ENCODE measurements at places on chromosomes 7 and 10.

DNA sequence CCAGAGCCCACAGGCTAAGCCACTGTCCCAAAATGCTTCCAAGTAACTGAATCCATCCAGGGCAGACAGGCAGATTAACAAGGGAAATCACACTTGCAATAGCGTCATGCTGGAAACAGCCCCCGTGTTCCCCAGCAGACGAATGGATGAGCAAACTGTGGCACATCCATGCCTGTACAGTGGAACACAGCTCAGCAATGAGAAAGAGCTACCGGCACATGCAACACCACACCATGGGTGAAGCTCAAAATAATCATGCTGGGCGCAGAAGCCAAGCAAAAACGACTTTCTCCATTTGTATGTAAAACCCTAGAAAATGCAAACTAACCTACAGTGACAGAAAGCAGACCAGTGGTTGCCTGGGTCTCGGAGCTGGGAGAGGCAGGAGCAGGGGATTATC lies 153.1 kb downstream of the SLIT1 start:
- no peak for DNase-seq

DNA sequence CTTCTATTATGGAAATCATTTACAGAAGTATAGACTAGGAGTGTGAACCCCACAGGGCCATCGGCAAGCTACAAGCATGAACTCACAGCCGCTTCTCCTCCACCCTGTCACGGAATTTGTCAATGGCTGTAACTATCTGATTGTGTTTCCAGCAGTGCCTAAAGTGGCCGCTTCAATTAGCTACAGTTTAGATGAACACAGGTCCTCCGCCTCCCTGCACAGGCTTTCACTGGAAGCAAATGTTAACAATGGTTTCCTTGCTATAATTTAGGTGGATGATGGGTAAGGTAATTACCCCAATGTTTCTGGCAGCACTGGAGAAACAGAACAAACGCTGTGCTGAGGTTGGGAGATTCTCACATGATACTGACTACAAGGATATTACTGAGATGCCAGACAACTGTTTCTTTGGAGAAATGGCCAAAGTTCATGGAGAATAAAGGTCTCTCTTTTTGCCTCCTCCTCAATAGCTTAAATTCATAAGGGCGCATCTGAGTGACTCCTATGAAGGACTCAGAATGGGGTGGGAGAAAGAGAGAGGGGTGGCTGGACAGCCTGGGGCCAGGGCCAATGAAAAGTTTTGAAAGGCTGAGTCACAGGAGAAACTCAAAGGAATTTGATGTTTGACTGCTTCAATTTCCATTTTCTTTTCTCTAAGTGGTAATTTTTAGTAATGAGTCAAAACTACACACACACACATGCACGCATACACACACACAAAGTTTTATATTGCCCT lies 78.9 kb downstream of the SVIL start:
- peak; percentile 82 for DNase-seq

- DNase-seq: no peak
Observed at GRCh38 chr7:37047260-37047659, 323.0 kb upstream of the AOAH start.

DNA sequence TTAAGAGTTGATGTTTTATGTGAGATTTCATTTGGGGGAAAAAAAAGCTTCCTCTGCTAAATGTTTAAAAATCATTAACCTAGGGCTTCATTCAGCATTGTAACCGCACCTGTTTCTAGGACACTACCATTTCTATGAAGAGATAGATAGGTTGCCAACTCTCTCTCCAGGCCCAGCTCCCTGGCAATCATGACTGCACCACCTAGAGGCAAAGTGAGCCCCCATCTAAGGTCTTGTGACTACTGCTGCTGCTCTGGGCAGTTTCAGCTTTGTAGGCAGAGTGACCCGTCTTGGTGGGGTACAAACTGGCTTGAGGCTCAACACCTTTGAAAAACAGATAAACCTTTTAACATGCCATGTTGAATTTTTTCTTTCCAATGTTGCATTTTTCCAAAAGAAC lies 27.3 kb upstream of the MRC1 start:
- no peak for DNase-seq

Measured in fibroblast of skin of right quadriceps (primary cell).